CD4-positive, CD25-positive, alpha-beta regulatory T cell (primary cell): ENCODE measurements at places on chromosomes 3 and 15. TPM values are rescaled to one million over a fixed set of nuclear protein-coding genes. Genes with fewer than 3 reads are reported as not detected.

The SCAMP5 gene
- polyA plus RNA-seq, result not detected

The CFAP100 gene
- polyA plus RNA-seq, result not detected

The CLRN1 gene
- polyA plus RNA-seq, result not detected

The PLA2G4E gene
- polyA plus RNA-seq, result not detected

The SLC27A2 gene
- 0.69 TPM for polyA plus RNA-seq

The PEAK1 gene
- 0.15 TPM for polyA plus RNA-seq

The MB21D2 gene
- 2.6 TPM for polyA plus RNA-seq

The CISH gene
- polyA plus RNA-seq, result 57.0 TPM

The KLHL40 gene
- polyA plus RNA-seq, result not detected

The KBTBD13 gene
- not detected for polyA plus RNA-seq

The SCAP gene
- 47.9 TPM for polyA plus RNA-seq

The SEMA3B gene
- polyA plus RNA-seq, result not detected

The CNTN3 gene
- not detected for polyA plus RNA-seq

The PDZRN3 gene
- polyA plus RNA-seq, result not detected

The CORO2B gene
- not detected for polyA plus RNA-seq

The CNTN6 gene
- polyA plus RNA-seq, result not detected

The MESP2 gene
- polyA plus RNA-seq, result not detected

The ZNF280D gene
- polyA plus RNA-seq, result 8.8 TPM

The DPPA2 gene
- polyA plus RNA-seq, result not detected

The ROBO2 gene
- not detected for polyA plus RNA-seq

The BOC gene
- polyA plus RNA-seq, result not detected

The TMEM42 gene
- 54.4 TPM for polyA plus RNA-seq

The ASB14 gene
- polyA plus RNA-seq, result 0.26 TPM

The CNOT10 gene
- polyA plus RNA-seq, result 29.9 TPM

The SNTN gene
- polyA plus RNA-seq, result not detected

The MEIS2 gene
- polyA plus RNA-seq, result not detected

The PIGZ gene
- not detected for polyA plus RNA-seq

The TRPM1 gene
- polyA plus RNA-seq, result not detected

The PRR20G gene
- polyA plus RNA-seq, result not detected

The GOLGA6A gene
- not detected for polyA plus RNA-seq

The GOLGA6L10 gene
- 0.15 TPM for polyA plus RNA-seq

The OR5K2 gene
- polyA plus RNA-seq, result not detected

The CACNA1D gene
- polyA plus RNA-seq, result not detected

The SLC28A2 gene
- not detected for polyA plus RNA-seq

The ADGRG7 gene
- polyA plus RNA-seq, result not detected

The DZIP3 gene
- polyA plus RNA-seq, result 6.3 TPM

The PIK3CB gene
- 13.3 TPM for polyA plus RNA-seq

The MORC1 gene
- polyA plus RNA-seq, result not detected

The SLC24A5 gene
- not detected for polyA plus RNA-seq

The LRRC3B gene
- polyA plus RNA-seq, result not detected

The PHLDB2 gene
- 2.1 TPM for polyA plus RNA-seq

The EPB42 gene
- 0.53 TPM for polyA plus RNA-seq

The C3orf33 gene
- polyA plus RNA-seq, result 3.0 TPM

The SLC51B gene
- polyA plus RNA-seq, result not detected

The STRA6 gene
- polyA plus RNA-seq, result not detected

The PIK3R4 gene
- polyA plus RNA-seq, result 21.3 TPM

The LYZL4 gene
- not detected for polyA plus RNA-seq

The SPATA12 gene
- polyA plus RNA-seq, result not detected

The TGM5 gene
- not detected for polyA plus RNA-seq

The RTP1 gene
- polyA plus RNA-seq, result not detected

The NR1I2 gene
- polyA plus RNA-seq, result 0.06 TPM

The ULK4 gene
- polyA plus RNA-seq, result 9.3 TPM

The TRH gene
- not detected for polyA plus RNA-seq
